Dorsolateral prefrontal cortex (tissue), 122 donors: ENCODE measurements at places on chromosomes 4 and X.

DNA sequence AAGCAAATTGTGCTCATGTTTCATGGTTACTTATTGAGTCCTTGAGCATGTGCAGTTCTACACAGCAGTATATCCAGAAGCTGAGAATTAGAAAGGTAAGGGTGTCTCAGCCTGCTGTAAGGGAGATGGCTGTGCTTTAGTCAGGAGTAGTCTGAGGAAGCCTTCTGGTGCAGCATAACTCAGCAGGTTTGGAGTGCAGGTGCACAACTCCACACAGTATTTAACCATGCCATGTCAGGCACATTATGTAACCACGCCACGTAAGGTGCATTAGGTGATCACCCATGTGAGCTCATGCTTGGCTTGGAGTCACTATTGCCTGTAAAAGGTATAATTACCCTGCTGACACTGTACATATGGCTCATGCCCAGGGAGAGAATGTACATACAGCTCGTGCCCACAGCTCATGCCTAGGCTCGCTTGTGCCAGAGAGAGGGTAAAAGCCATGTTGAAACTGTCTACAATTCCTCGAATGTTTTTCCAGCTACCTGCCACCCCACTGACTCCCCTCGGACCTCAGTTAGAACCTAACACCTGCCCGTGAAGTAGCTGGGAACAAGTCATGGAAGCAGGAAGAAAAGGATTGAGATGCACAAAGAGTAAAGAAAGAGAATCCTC lies 37.8 kb downstream of the UCHL1 start:
- DNase-seq, result no peak

DNA sequence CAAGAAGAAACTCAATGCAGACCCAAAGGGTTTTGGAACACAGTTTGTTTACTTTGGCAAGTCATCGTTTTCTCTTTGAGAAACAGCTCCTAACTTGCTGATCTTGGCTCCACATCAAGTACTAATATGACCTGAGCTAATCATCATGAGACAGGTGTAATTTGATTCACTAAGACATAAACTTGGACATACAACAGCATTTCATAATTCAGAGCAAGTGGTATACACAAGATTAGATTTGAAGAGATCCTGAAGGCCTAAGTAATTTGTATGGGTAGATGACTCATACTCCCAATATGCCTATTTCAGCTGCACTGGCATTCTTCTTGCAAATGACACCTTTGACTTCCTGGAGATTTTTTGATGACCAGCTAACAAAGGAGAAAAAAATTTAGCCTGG lies 1521.7 kb downstream of the RPA4 start:
- DNase-seq, result no peak

- no peak for DNase-seq
These were observed 277.2 kb downstream of the CXXC4 start for GRCh38 chr4:104217526-104217925.

DNA sequence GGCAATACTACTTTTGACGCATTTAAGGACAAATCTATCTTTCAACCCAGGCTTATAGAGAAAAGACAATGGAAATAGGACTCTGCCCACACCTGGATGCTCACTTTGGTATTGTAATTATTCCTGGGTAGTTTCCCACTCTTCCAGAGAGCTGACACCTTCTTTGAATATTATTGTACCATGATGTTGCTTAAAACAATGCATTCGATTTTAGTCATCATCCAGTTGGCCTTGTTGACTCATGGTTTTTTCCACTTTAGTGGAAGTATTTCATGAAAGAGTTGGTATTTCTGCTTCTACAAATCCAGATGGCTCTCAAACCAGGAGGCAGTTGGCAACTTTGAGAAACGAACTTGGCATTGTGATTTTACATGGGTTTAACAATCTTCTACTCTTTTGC lies 124.2 kb downstream of the ENOX2 start:
- DNase-seq, result no peak

- no peak for DNase-seq
These were observed 530 bp upstream of the NMU start for GRCh38 chr4:55636656-55636999.

GRCh38 chr4:1793496-1793840 lies 375 bp downstream of the FGFR3 start:
- no peak for DNase-seq

DNA sequence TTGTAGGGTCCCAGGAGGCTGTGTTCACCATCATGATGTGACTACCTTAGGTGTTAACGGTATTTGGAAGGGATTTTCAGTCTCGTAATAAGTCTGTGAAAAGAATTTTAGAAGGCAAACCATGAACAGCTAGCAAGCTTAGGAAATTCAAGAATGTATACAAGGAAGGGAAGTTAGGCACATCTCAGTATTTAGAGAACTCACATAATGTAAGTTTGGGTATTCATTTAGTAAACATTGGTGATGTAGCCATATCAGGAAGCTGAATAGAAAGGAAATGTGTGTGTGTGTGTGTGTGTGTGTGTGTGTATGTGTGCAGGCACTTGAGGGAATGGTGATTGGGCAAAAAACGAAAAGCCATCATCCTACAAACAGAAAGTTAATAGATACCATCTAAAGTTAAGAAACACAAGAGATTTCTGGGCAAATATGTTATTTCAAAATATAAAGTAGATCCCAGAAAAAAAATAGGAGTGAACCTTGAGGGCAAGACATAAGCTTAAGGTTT lies 34.7 kb upstream of the PRKX start:
- no peak for DNase-seq

GRCh38 chr4:107709916-107710315 lies 10.1 kb downstream of the PAPSS1 start:
- no peak for DNase-seq

GRCh38 chr4:22129454-22130029 lies 181.0 kb upstream of the KCNIP4 start:
- DNase-seq, result no peak
